Heart right ventricle (tissue), 16 donors: ENCODE measurements at places on chromosomes 2 and 18.
A peak's percentile ranks its signal among the peaks of the same experiment; 100 is the strongest.

DNA sequence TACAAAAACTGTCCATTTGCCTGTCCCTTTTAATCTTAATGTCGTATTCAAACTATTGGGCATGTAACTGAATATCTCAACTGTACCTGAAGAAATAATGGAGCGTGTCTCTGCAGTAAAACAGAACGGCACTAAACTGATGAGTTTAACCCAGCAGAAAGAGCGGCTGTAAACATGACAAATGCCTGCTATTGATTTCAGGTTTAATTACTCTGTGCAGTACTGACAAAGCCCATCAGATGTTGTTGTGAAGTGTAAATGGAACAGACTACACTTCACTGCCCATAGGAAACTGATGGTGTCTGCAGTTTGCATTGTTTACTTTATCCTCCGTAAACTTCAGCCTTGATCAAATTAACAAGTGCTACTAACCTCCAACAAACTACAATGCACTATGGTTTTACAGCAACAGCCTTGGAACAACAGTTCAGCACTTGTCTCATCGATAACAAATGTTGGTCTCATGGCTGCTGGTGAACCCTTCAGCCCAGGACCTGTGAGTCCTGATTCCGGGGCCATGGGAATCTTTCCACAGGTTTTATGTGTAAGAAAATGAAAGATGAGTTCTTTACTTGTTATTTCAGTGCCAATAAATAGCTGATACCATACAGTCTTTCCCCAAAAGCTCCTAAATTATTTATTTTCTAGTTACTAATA, 316.5 kb downstream of the CCDC178 start:
- DNase-seq: no peak

- no peak for DNase-seq
Observed at GRCh38 chr2:200330351-200331060, 24.0 kb downstream of the SPATS2L start.

DNA sequence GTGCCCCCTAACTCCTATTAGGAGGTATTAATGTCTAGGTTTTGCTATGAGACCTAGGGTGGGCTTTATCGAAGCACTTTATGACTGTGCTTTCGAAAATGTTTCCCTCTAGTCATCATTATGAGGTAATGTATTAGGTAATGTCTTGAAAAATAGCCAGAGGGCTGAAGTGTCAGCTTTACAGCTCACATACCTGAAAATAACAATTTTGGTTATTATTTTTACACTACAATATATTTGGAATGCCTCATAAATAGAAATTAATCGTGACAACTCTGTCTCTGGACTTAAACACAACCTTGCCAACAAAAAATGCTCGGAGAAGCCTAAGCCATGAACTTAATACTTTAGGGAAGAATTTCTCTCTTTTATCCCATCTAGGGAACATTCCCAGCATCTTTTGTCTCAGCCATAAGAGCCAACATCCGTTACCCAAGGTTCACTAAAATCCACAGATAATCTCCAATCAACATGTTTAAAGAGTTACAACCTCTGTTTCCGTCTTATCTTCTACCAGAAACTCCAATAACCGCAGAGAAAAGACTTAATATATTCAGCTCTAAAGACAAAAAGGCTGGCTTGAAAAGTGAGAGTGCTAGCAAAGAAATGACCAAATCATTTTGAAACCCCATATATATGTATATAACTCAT, 130.9 kb upstream of the RND3 start:
- no peak for DNase-seq

- no peak for DNase-seq
Observed at GRCh38 chr2:54940723-54941122, 109.5 kb downstream of the RTN4 start.

DNA sequence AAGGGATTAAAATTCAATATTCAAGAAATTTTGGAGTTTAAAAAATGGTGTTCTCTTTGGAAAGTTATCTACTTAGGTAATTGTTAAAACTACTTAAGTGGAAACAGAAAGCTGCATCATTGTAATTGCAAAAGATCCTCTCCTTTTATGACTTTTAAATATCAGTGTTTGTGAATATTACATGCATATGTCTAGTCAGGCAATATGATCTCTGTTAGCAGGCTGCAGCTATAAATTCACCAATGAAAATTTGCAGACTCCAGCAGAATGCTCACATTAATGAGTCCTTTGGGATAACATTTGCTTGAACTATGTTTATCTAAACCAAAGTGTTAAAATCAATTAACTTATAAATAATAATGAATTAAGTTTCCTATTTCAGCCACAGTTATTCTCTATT, 59.2 kb upstream of the CSRNP3 start:
- DNase-seq: no peak

DNA sequence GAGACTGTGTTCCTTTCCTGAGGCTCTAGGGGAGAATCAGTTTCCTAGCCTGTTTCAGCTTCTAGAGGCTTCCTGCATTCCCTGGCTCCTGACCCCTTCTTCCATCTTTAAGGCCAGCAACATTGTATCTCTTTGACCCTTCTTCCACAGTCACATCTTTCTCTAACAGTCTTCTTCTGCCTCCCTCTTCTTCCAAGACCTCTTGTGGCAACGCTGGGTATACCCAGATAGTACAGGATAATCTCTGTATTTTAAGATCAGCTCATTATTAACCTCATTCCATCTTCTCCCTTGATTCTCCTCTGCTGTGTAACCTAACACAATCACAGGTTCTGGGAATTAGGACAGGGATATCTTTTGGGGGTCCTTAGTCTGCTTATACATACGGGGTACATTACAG, 8.9 kb upstream of the MYL12A start:
- no peak for DNase-seq

DNA sequence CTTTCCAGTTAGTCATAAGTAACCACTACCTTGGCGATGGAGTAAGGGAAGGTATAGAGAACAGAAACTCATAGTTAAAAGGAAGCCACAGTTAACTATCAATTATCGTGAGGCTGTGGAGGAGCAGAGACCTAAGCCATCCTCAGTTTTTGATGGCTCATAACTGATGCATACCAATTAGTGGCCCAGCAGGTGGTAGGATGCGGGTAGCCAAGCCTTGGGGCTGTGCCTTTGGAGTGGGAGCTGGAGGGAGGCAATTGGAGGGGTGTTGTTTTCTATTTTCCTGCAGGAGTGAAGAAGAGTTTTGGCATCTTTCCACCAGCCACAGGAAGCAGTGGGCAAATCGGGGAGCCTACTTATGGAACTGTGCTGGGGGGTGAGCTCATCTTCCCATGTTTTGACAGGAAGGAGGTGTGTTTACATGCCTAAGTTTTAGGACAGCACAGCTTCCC, 194.8 kb downstream of the TPGS2 start:
- no peak for DNase-seq

GRCh38 chr2:33598561-33599174, 431 bp downstream of the FAM98A start:
- DNase-seq: no peak

DNA sequence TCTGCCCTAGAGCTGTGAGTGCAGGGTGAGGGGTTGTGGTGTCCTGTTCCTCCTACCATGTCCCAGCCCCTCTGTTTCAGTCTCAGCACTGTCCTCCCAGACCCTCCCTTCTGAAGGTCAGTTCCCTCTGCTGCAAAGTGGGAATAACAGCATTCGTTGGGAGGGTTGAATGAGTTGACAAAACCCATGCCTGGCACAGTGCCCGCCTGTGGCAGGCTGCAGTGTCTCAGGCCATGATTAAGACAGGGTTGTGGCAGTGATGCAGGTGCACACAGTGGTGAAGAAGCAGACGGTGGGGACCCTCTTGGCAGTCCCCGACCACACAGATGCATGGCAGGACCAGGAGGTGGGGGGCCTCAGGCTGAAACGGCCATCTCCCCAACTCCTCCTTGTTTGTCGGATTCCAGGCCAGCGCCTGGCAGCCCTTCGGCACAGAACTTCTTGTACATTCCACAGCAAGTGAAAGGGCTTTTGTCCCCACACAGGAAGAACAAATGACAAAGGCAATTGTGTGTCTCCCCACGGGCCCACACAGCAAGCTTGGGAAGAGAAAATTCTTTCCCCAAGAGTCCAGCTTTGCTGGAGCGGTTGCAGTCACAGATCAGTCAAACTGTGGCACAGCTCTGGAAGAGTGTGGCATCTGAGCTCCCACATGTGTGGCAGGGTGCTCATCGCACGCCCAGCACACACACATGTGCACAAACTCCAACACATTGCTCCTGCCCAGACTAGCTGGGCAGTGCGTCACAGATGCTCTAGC, 92.0 kb upstream of the MSH2 start:
- peak; percentile 52 for DNase-seq

GRCh38 chr2:73979021-73979420, 5.7 kb upstream of the TET3 start:
- DNase-seq: no peak

- DNase-seq: no peak
Observed at GRCh38 chr2:202267495-202267894, 1.9 kb downstream of the NOP58 start.

DNA sequence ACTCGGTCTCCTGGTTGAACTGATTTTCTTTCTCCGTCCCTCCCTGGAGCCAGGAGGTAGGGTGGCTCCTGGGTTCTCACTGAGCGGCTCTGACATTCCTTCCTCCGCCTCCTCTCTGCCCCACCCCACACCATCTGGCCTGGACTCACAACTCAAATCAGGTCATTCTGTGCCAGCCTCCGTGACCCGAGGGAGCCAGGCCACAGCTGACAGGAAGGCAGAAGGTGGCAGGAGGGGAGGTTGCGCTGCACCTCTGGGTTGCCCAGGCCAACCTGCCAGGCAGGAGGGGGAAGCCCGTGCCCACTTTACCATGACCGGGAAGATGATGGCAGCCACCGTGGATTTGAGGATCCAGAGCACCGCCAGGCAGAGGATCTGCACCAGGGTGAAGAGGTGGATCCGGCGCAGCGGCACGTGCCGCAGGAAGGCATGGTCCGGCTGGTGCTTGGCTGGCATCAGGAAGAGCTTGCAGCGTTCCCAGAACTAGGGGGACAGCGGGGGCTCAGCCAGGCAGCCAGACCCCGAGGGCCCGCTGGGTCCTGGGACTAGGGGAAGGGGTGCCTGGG, 28.3 kb downstream of the MTHFD2 start:
- DNase-seq: peak; percentile 54

- no peak for DNase-seq
Observed at GRCh38 chr2:203605302-203605701, 70.2 kb upstream of the RAPH1 start.

DNA sequence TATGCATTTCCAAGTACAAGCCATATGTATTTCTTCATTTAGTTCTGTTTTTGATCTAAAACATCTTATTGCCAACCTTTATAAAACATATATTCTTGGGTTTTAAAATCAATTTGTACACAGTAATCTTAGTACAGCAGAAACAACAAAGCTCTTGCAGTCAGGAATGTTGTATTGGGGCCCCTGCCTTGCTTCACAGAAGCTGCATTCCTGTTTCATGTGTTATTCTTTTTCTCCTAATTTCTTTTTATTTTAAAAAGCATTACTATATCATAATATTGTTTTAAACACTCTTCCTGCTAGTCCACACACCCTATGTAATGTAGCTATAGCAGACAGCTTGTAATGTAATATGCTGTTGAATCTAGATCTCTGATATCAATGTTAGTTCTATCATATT, 24.0 kb downstream of the SERPINB7 start:
- no peak for DNase-seq

- no peak for DNase-seq
Observed at GRCh38 chr2:28610583-28611201, 114.8 kb downstream of the PLB1 start.

GRCh38 chr2:216754336-216754735, 59.0 kb upstream of the IGFBP5 start:
- no peak for DNase-seq

GRCh38 chr2:144519934-144520731, at the start of gene ZEB2:
Gene ZEB2, minus strand, starts transcription at chr2:144520119. Its CDS starts 2,769 bp downstream, at chr2:144517350.
- peak; percentile 72 for DNase-seq

DNA sequence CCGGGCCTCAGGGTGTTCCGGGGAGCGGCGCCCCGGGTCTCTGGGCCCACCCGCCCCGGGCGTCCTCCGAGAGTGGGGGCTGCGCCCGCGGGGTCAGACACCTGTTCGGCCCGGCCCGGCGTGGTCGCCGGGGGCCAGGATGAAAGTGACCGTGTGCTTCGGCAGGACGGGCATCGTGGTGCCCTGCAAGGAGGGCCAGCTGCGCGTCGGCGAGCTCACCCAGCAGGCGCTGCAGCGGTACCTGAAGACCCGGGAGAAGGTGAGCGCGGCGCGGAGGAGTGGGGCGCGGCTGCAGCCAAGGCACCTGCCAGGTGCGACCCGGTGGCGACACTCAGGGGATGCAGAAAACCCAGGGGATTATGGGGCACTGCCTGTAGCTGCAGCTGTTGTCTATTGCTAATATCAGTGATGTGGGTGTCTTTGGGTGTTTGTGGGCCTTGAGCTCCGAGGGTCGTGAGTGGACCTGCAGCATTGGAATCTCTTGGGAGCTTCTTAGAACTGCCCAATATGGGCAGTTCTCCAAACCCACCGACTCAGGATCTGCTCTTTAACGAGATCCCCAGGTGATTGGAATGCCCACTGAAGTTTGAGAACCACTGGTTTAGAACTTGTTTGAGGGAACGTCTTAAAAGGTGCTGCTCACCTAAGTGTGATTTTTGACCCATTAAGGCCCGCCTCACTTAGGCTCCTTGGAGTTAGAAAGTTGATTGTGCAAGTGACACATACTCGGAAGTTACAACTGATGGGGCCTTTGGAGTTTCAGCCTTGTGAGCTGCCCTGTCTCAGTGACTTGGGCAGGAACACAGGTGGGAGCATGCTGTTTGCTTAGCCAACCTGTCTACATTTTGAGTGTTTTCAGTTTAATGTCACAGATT, 823 bp downstream of the PARD3B start:
- DNase-seq: no peak

DNA sequence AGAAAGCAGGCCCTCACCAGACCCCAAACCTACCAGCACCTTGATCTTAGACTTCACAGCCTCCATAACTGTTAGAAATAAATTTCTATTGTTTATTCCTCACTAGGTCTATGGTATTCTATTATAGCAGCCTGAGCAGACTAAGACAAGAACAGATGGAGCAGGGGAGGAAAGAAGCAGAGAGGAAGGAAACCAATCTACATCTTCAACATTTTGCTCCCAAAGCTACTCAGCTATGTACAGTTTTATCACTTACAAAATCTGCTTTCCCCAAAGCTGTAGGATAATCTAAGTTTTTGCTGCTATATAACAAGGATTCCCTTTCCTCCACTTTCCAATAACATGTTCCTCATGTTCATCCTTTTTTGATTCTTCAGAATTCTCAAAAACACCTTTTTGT, 274.4 kb upstream of the CHAC2 start:
- DNase-seq: no peak

DNA sequence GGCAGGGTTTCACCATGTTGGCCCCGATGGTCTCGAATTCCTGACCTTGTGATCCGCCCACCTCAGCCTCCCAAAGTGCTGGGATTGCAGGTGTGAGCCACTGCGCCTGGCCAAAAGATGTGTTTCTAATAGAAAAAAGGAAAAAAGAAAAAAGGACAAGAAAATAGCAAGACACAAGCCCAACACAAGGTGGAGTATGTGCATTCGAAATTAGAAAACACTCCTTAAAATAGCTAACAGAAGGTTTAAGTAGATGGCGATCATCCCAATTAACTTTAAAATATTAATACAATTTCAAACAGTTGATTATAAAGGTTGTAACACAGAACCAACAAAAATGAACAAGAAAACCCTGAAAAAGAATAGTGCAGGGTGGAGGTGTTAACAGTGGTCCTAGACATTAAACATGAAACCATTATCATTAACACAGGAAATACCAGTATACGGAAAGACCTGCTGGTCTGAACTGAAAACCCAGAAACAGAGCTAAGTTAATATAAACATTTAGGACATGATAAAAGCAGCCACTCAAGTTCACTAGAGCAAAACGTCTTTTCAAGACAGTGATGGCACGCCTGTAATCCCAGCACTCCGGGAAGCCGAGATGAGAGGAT, 57.9 kb downstream of the HDLBP start:
- DNase-seq: no peak
